ENCODE measurements at places on chromosomes 1 and 21.

- DNase-seq: no peak
These were observed 276.5 kb downstream of the PLPP3 start for GRCh38 chr1:56302878-56303277.

DNA sequence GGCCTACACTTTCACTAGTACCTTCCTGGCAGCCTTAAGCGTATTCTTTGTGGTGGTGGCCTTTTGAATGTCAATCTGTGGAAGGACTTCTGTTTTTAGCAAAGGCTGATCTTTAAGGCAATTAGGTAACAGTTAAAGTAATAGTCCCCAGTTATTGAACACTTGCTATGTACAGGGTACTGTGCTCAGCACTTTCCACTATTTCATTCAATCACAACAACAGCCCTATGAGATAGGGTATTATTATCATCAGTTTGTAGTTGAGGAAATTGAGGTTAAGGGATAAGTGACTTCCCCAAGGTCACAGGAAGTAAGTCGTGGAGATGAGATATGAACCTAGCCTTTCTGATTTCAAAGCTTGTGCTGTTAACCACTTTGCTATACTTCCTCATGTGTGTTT is 185.7 kb downstream of the ST6GALNAC3 start:
- DNase-seq: no peak

DNA sequence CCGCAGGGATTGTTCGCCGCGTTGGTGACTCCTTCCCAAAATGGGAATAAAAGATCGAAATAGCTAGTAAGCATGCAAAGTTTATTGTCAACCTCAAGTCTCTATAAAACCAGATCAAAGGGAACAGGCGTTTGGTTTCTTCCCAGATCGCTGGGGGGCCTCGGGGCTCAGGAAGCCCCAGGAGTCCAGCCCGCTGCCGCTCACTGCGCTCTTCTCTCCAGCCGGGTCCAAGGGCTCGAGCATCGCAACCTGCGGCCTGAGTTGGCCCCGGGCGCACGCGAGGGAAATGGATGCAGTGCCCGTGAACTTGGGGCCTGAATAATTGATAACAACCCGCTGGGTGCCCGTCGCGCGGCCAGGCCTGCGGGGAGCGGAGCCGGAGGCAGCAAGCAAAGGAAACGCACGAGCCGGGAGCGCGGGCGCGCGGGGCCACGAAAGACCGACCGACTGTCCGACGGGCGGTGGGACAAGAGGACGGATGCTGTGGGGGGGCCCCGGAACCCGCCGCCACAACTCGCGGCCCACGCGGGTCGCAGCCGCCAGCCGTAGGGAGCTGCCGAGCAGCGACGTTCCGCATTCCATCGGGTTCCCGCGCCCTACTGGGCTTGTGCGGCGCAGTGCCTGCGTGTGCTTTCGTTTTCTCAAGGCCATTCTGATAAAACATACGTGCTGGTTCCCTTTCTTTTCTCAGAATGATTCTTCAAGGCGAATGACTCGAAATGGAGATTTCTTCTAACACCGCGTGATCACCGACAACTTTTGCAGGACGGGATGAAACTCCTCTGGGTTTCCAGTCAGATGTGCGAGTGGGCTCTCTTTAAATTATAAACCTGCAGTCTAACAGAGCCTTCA is 14.0 kb upstream of the ALX3 start:
- DNase-seq: no peak

DNA sequence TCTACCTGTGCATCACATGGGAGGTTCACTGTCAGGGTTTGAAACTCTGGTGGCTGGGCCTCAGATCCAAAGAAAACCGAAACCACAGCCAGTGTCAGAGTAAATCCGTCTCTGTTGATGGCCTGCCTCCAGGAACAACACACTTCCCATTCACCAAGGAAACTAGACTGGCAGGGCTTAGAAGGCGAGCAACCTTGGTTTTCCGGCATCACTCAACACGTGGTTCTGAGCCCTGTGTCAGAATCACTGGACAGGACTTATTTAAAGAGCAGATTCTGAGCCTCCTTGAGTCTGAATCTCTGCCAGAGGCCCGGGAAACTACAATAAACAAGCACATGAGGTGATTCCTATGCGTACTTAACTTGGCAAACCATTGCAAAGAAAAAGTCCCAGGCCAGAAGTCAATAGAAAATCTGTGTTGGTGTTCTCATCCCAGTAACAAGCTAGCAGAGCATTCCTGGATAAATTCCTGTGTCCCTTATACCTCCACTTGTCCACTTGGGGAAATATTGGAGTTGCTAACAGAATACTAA is 70.0 kb downstream of the KCTD3 start:
- no peak for DNase-seq

DNA sequence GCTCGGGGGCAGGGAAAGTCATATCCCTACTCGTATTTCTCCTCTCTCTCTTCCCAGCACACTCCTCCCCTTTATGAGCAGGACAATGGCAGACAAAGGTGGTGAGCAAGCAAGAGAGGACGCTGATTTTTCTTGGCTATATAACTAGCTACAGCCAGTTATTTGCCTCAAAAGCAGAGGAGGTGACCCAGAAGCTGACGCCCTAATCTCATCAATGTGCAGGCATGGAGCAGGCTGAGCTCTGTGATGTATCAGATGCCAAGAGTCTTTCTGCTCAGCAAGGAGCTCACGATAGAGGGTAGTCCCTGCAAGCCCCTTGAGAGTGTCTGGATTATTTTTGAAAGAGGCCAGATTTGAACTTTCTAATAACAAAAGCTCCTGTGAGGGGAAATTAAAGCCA is 75.5 kb downstream of the ASTN1 start:
- no peak for DNase-seq

- DNase-seq: no peak
These were observed 1.1 kb upstream of the RPRD2 start for GRCh38 chr1:150362721-150363425.

GRCh38 chr1:1212780-1213344 is 1.1 kb downstream of the TNFRSF4 start:
- DNase-seq: peak; percentile 43

DNA sequence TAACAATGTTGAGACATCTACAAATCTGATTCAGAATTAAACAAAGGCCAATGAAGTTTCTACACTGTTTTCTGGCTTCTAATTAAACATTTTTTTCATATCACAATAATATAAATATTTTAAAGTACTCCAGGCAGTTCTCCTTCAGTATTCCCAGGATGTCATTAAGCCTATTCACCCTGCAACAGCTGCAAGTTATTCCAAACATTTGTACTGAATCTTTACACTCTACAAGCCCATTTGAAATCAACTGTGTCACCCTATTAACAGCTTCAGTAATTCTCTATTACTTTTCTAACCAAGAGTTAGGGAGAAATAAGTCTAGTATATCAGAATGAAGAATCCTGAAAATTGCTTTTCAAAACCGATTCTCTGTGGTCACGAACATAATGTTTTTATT is 124.6 kb downstream of the OLFML2B start:
- no peak for DNase-seq

- DNase-seq: peak; percentile 67
These were observed 13.2 kb upstream of the CELA3B start for GRCh38 chr1:21963477-21964217.

GRCh38 chr1:2400950-2401649 is 9.5 kb downstream of the RER1 start:
- no peak for DNase-seq

- no peak for DNase-seq
These were observed 7.8 kb downstream of the F11R start for GRCh38 chr1:161013131-161013487.

- peak; percentile 51 for DNase-seq
These were observed 8.9 kb upstream of the LEFTY1 start for GRCh38 chr1:225897595-225898514.

DNA sequence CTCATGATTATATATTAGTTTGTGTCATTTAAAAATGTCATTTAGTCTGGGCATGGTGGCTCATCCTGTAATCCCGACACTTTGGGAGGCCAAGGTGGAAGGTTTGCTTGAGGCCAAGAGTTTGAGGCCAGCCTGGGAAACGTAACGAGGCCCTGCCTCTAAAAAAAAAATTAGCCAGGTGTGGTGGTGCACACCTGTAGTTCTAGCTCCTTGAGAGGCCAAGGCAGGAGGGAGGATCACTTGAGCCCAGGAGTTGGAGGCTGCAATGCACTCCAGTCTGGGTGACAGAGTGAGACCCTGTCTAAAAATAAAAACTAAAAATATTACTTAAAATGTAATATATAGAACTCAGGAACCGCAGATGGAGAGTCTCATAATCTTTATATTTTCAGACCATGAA is 34.6 kb downstream of the RUNX3 start:
- DNase-seq: no peak

DNA sequence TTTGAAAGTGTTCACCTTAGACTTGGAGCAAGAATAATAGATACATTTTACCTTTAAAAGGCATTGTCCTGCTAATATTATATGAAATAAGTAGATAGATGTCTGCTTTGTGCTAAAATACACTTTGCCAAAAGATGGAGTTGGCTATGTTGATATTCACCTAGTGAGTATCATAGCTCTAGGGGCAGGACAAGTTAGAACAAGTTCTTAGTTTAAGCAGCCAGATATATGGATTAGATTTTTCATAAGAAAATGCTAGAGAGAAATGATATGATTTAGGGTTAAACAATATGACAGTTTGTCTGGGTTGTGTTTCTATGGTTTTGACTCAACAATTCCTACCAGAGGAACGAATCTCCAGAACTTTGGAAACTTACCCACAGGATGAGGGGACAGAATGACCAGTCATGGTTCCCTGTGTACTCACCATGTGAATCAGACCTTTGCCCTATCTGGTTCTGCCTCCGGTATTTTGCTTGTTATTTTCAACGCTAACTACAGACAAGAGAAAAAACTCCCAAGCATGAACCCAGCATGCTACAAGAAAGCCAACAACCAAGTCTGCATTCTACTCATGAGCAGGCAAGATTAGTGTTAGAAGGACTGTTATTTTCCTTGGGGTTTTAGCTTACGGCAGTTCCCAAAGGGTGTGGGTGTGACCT is 1.7 kb downstream of the F5 start:
- no peak for DNase-seq

GRCh38 chr1:47781171-47781959 is 215.8 kb downstream of the TRABD2B start:
- DNase-seq: no peak

- DNase-seq: no peak
These were observed 32.9 kb downstream of the GPA33 start for GRCh38 chr1:167057241-167057688.

DNA sequence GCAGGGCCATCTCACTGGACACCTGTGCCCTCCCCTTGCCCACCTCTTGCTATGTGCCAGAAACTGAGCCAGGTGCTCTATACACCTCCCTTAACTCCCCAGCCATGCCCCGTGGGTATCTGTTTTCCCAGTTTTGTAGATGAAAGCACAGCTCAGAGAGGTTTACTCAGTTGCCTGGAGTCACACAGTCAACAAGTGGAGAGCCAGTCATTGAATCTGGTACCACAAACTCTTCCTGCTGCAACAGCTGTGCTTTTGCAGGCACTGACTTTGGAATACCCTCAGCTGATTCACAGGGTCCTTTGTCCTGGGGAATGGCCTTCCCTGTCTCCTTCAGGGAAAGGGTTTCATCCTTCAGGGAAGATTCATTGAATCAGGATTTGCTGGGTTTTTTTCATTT is 22.1 kb downstream of the PAX7 start:
- DNase-seq: no peak

DNA sequence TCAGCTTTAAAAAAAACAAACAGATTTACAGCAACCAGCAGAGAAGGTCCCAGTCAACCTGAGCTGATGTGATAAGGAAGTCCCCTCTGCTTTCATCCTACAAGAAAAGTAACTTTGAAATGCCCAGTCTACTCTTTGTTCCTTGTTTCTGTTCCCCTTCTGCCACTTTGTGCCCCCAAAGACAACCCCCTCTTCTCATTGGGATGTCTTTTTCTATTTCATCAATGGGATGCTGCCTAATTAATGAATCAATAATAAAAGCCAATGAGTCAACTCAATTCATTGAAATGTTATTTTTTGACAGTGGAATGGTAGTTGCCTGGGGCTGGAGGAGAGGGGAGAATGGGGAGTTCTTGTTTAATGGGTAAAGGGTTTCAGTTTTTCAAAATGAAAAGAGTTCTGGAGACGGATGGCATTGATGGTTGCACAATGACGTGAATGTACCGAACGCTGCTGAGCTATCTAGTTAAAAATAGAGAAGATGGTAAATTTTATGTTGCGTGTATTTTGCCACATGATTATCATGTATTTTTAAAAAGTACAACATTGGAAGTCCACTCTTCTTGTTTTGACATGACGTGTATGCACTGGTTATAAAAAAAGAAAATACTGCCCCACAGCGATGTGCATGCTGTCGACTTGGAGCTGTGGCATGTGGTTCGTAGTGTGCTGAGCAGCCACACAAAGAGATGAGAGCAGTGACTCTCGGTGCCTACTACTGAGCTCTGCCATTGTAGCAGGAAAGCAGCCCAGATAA is 22.4 kb upstream of the PADI2 start:
- no peak for DNase-seq

DNA sequence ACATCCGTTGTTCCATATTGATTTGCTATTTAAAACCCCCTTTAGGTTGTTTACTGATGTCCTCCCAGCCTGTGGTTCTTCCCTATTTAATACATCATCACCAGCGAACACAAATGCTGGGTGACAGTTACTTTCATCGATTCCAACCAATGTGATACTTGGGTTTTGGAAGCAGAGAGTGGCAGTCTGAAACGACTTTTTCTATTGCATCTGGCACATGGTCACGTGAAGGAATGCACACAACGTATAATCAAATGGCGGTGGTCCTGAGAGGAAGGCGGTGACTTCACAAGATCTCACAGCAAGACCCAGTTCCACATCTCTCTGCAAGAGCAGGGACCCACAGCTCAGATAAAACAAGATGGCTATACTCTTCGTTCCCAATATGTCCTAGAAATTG is 213.9 kb downstream of the DSCAM start:
- DNase-seq: no peak

- DNase-seq: no peak
These were observed 41.9 kb downstream of the TRIM11 start for GRCh38 chr1:228364706-228365213.

DNA sequence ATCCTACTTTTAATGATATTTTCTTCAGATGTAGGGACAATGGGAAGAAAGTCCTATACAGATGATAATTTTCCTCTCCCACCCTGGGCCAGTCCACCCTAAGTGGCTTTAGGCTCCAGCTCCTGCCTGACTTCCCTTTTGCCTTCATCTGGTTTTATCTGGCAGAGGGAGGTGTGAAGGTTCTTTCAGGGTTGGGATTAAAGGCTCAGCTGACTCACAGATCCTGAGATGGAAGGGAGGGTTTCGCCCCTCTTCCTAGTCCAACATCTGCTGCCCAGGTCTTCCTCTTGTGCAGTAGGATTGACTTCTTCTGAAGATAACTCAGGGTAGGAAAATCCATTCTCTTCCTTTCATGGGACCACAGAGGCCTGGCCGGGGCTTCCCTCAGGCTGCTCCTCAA is 362.4 kb upstream of the KAZN start:
- no peak for DNase-seq
